ENCODE measurements at places on chromosomes 4 and X. TPM values are rescaled to one million over a fixed set of nuclear protein-coding genes. Genes with fewer than 3 reads are reported as not detected.

CYTL1 gene
- total RNA-seq = 0.88 TPM

DNA sequence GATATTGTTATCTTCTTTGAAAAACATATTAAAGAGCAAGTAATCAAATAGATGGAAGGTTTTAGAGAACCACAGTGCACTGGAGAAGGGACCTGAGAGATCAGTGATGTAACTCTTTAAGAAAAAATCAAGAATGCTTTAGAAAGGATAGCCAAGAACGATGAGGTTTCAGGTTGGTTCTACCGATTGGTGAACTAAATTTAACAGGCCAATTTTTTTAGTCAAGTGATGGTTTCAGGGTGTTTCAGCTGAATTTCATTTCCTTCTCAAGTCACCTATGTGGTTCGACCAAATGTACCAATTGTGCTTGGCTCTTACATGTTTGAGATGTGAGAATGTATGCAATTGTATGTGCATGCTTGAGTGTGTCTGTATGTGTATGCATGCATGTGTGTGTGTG is 26.5 kb downstream of the HS3ST1 start:
- ATAC-seq = no peak

DNA sequence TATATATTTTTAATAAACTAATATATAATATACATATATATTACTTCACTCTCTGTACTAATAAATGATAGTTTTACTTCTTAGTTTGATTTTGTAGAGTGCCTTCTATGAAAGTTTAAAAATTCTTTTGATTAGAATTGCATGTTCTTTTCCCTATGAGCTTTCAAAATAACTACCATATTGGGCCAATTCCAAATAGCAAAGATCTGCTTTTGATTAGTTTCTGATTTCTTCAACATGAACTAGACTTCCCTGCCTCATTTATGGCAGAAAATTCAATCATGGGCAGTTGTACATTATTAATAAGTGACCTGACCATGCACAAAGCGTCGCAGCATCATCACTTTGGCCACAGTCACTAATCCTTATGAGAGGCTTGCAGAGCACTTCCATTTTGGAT is 48.9 kb upstream of the TEX13A start:
- no peak for ATAC-seq

DNA sequence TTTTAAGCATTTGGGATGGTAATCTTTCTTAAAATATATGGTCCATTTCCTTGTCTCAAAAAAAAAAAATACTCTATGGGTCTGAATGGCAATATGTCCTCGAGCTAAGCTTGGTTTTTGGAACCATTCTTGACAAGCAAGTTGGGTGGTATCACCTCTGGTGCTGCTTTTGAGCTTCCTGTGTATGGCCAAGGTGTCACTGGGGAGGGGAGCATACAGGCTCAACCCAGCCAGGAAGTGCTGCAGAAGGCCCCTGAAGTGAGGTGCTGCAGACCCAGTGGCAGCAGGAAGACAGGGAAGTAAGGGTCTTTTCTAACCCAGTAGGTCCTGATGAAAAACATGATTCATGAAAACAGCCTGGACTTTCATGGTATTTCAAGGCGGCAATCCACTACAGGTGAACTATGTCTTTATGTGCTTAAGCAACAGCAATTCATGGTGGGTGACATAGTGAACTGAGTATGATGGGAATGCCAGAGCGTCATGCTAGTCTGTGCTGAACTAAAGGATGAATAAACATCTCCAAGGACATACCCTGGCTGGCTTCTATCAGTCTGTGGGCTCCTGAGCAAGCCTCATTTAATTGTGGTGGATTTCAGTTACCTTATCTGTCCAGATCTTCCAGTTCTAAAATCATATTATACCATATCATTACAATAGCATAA is 15.1 kb downstream of the TRAPPC2 start:
- ATAC-seq = no peak

DNA sequence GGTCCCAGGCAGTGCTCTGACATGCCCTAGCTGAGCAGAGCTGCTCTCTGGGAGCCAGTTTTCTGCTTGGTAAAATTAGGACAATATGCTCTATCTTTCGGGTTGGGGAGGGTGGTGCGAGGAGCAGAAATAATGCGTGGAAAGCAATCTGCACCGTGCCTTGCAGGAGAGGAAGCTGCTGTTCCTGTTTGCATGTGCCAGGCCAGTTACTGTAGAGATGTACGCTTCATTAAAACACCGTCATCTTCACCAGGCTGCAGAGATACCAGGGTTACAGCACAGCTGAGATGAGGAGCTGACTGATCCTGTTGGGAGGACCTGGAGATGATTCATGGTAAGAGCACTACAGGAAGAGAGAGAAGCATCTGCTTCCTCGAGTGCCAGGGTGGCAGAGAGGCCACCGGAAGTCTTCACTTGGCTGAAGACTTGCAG is 29.5 kb upstream of the IRF2 start:
- peak; percentile 82 for ATAC-seq

GRCh38 chr4:153119626-153120025 is 84.6 kb upstream of the TRIM2 start:
- ATAC-seq = no peak

Data from esophagus mucosa (tissue), 1 donor.